ENCODE measurements at places on chromosomes 6 and 20. TPM values are rescaled to one million over a fixed set of nuclear protein-coding genes. Genes with fewer than 3 reads are reported as not detected.

GRCh38 chr6:43722920-43723545 is 35.4 kb upstream of the MRPS18A start:
- DNase-seq = no peak

LPA gene
- not detected for total RNA-seq

- no peak for DNase-seq
Observed at GRCh38 chr6:41641352-41641925, 3.2 kb downstream of the MDFI start.

CST4 gene
- total RNA-seq = not detected

- no peak for DNase-seq
Observed at GRCh38 chr20:59676126-59676850, 71.9 kb downstream of the PHACTR3 start.

SAMD10 gene
- total RNA-seq = 2.9 TPM

DNA sequence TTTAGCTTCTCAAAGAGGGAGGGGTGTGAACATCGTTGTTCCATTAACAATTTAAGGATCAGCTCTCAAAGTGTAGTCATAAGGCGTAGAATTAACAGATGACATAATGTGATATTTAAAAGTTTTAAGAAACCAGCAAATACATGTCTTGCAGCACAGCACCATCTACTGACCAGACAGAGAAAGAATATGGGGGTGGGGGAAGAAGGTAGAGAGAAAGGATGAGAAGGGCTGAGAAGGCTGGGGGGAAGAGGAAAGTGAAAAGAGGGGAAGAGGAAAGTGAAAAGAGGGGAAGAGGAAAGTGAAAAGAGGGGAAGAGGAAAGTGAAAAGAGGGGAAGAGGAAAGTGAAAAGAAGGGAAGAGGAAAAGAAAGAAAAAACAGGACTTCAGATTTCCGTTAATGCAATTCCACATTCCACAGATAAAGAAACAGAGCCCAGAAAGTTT is 80.9 kb downstream of the HAO1 start:
- no peak for DNase-seq

DNA sequence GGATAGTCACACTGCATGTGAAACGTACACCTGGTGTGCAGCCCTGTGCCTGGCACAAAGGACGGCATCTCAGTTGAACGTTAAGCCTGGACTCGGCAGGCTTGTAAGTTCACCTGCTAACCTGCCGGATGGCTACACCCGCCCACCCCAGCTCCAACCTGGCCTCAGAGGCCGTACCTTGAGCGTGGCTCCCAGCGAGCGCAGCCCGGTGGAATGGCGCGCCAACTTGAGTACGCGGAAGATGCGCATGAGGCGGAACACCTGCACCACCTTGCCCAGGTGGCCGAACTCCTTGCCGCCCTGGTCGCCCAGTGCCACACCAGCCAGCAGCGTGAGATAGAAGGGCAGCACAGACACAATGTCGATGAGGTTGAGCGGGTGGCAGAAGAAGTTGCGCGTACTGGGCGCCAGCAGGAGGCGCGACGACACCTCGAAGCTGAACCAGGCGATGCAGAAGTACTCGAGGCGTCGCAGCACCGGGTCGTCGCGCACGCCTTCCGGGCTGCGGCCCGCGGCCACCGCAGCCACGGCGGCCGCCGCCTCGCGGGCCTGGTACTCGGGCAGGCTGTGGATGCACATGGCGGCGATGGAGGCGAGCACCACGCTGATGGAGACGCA is 3.3 kb downstream of the KCNS1 start:
- no peak for DNase-seq

ADISSP gene
- 37.5 TPM for total RNA-seq

GRCh38 chr6:165768961-165769360 is 105.9 kb upstream of the PDE10A start:
- DNase-seq = no peak

PAK5 gene
- not detected for total RNA-seq

- DNase-seq = no peak
Observed at GRCh38 chr6:111087871-111088667, 766 bp downstream of the SLC16A10 start.

DNA sequence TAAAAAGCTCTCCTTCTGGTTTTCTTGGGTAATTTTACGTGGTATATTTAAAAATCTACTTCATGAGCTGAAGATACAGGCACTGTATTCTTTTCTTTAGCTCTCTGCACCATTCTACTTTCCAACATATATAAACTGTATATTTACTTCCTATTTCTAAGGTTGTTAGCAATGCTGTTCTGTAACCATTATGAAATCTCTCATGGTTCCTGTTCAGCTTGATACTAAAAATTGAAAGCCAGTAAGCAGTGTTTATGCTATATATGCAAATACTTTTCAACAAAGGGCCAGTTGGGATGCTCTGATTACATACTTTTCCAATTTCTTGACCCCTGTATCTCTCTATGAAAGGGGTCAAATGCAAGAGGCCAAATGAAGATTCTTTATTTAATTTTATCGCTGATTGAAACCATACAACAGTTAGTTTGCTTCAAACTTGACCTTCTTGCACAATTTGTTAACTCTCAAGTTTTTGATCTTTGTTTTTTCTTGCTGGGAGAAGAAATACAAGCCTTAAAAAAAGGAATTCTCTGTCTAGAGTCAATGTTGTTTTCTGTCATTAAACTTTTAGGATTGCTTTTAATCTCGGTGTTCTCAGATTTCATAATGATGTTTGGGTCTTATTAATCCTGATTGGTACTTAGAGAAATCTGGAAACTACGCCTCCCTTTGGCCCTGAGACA is 223.2 kb downstream of the PRL start:
- DNase-seq = no peak

GMNN gene
- total RNA-seq = 7.6 TPM

CABLES2 gene
- 2.3 TPM for total RNA-seq

GRCh38 chr6:88982720-88983119 is 19.3 kb upstream of the RNGTT start:
- DNase-seq = no peak

RSPO4 gene
- total RNA-seq = not detected

- DNase-seq = no peak
Observed at GRCh38 chr6:12233693-12234571, 56.2 kb upstream of the EDN1 start.

SLC13A3 gene
- 1.5 TPM for total RNA-seq

- DNase-seq = no peak
Observed at GRCh38 chr6:10587656-10588406, 66.7 kb downstream of the GCNT2 start.

FAM83D gene
- 0.71 TPM for total RNA-seq

HCK gene
- 35.1 TPM for total RNA-seq

KCNK15 gene
- total RNA-seq = 3.1 TPM

GRCh38 chr20:603116-603640 is 6.9 kb downstream of the TCF15 start:
- peak; percentile 67 for DNase-seq

- no peak for DNase-seq
Observed at GRCh38 chr6:145372671-145373151, 362.6 kb downstream of the EPM2A start.

GRCh38 chr6:169539176-169539897 is 162.5 kb downstream of the WDR27 start:
- DNase-seq = no peak

GRCh38 chr6:128713461-128713860 is 169.5 kb upstream of the LAMA2 start:
- no peak for DNase-seq

GRCh38 chr20:5729348-5729747 is 20.9 kb upstream of the SHLD1 start:
- no peak for DNase-seq

YIPF3 gene
- 72.5 TPM for total RNA-seq

DNA sequence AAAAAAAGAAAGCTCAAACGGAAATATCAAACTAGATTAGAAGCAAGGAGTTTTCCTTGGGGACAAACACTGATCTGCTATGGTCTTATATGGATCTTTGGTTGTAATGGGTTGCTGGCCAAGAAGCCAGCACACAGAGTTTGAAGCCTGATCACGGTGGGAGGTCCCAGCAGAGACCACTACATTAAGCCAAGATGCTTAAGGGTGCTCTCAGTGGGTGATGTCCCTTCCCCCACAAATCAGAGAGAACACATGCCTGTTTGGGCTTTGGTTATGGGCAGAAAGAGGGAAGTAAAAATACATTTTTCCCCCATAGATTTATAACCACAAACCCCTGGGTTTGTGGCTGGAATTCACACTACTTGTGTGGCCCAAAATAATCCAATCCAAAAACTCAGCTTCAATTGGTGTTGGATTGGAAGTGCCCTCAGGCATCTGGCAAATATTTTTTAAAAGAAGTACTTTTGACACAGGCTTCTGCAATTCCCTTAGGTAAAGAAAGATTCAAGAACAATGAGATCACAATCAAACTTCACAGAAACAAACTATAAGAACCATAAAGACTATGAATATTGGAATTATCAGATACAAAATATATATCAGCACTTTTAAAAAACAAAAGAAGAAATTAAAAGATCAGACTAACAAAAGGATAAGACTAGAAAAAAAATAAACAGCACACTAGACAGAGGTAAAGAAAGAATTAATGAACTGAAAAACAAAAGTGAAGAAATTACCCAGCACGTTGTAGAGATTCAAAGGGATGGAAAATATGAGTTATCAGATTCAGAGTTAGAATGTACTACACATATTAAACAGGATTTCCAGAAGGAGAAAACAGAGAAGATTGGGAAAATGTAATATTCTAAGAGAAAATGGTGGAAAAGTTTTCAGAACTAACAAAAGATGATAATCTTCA is 44.7 kb downstream of the ESF1 start:
- DNase-seq = no peak

GRCh38 chr6:81071121-81071520 is 681.4 kb downstream of the TENT5A start:
- no peak for DNase-seq

NDRG3 gene
- total RNA-seq = 18.6 TPM

DNA sequence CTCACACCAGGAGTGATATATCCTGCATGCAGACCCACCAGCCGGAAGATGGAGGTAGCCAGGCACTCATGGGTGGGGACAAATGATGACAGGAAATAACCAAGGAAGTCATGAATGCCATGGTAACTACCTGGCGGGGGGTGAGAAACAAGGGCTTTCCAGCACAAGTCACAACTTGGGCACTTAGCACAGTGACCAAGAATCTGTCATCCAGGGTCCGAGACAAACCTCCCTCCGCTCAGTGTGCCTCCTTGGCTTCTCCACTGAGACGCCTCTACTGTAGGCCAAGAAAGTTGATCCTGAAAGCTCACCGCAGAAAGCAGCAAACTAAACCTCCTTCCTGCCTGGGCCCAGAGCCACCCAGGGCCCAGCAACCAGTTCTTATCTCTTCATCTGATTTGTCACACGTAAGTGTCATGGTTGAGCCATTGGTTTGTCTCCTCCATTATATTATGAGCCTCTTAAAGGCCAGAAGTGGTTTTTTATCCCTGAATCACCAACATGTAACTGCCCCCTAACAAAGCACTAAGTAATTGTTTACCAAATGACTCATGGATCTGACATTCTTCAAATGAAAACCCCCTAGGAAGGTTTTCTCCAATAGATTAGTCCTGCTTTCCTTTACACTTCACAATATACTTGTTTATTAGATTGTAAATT is 84.3 kb upstream of the TAB2 start:
- DNase-seq = no peak

DNA sequence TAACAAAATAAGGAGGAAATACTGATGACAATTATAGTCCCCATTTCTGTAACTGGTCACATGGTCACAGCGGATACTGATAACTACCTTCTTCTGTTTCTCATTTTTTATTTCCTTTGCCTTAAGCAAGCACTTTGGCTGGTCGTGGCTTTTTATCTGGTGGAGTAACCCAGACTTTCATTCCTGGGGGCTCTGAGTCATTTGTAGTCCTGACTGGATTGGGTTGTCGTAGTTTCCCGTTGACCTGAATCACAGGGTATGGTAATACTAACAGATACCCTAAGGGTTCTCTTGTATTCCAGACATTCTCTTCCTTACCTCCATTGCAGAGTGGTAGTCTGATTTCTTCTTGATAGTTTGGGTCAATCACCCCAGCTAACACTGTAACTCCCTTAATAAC is 500.3 kb upstream of the ADGRB3 start:
- DNase-seq = no peak

DNA sequence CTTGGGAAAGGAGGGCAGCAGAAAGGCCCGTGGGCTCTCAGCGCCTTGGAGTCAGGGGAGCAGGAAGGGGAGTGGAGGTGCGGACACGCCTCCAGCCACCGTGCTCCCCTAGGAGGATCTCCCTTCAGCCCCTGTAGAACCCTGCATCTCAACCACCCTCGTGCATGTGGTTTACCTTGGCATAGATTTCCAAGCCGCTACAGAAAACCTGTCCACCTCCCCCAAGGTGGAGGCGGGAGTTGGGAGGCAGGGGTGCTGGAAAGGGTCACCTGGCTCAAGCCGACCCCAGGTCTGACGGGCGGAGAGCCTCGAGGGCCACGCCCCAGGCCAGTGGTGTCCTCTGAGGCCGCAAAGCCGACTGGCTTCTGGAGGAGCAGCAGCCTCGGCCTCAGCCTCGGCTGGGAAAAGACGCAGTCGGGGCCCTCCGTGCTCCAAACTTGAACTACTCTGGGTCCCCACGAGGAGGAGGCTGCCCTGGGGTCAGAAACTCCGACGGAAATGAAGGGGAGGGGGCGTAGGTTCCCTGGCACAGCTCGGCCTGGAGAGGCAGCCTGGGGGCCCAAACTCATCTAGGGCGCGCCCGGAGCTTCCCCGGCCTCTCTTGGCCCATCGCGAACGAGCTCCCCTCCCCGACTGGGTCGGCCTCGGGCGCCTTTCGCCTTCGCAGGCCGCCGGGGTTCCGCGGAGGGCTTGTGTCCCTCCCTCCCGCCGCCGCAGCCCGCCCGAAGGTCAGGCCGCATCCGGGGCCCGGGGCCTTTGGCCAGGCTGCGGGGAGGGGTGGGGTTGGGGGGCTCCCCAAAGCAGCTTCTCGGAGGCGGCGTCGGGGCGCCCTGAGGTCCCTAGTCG is 6.3 kb upstream of the FOXF2 start:
- DNase-seq = peak; percentile 78

LRFN2 gene
- not detected for total RNA-seq

CDSN gene
- total RNA-seq = not detected

DNA sequence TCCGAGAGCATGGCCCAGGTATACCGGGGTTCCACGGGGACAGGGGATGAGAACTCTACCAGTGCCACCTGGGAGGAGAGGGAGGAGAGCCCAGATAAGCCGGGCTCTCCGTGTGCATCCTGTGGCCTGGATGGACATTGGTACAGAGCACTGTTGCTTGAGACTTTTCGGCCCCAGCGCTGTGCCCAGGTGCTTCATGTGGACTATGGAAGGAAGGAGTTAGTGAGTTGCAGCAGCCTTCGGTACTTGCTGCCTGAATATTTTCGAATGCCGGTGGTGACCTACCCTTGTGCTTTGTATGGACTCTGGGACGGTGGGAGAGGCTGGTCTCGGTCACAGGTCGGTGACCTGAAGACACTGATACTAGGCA is 1.3 kb downstream of the TDRD6 start:
- no peak for DNase-seq

GRCh38 chr6:144559865-144560593 is 274.9 kb downstream of the UTRN start:
- DNase-seq = no peak

GRCh38 chr20:50318710-50319109 is 128.1 kb downstream of the CEBPB start:
- peak; percentile 18 for DNase-seq

GRCh38 chr20:63342561-63343459 is 18.3 kb downstream of the CHRNA4 start:
- DNase-seq = no peak

Measured in mesenteric fat pad (tissue), 1 donor.